ENCODE measurements at places on chromosomes 1 and 21.

GRCh38 chr1:87279966-87280535 is 48.6 kb upstream of the LMO4 start:
- DNase-seq, result peak; percentile 40

GRCh38 chr1:19443326-19443725 is 42.0 kb downstream of the CAPZB start:
- no peak for DNase-seq

DNA sequence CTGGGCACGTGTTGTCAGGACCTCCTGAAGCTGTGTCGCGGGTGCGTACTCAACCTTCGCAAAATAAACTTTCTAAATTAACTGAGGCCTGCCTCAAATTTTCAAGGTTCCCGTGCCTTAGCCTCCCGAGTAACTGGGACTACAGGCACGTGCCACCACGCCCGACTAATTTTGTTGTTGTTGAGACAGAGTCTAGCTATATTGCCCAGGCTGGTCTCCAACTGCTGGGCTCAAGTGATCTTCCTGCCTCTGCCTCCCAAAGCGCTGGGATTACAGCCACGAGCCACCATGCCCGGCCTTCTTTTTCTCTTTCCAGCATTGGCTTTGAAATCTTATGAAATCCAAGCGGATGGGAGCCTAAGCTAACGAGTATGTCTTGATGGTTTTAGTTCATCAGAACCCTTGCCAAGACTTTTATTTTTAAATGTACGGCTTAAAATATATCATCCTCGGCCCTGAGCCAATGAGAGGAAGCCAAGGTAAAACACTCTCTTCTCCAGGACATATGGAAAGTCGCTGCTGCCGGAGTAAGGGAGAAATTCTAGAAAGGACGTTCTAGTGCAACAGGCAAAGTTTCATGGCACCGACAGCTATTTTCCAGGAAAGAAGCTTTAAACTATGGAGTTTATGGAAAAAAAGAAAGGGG is 12.7 kb upstream of the ERVH48-1 start:
- no peak for DNase-seq

- no peak for DNase-seq
Observed at GRCh38 chr1:87231703-87232367, 96.8 kb upstream of the LMO4 start.

GRCh38 chr1:228059634-228060457 is 22.7 kb upstream of the ARF1 start:
- DNase-seq, result peak; percentile 65

DNA sequence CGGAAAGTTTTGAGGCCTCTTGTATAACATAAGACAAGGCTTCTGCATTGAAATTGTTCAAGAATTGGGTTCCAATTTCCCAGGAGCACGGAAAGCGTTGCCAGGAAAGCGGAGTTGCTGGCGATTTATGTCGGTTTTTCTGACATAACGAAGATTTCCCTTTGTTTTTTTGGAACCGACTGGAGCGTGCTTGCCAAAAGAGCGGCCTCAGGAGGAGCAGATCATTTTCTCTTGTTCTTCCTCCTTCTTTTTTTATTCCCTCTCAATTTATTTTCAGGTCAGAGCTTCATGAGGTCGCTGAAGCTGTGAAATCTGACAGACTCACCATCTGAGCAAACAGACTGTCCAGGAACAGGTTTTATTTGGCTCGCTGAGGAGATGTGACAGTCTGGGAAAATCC is 275.5 kb downstream of the CAMTA1 start:
- DNase-seq, result no peak

DNA sequence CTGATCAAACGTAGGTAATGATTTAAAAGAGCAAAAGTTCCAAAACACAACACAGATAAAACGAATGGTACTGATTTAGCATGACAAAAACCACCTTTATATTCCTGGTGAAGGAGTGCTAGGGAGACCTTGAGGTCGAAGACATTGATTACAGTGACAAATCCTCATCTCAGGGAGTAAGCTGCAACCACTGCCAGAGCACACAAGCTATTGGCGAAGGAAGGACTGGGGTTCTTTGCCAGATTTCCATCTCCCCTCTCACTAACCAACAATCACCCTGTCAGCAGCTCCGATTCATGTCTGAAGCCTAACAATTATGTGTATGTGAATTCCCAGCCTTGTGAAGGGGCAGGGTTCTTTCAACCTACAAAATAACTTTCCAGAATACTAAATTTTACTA is 40.2 kb upstream of the DMRTB1 start:
- no peak for DNase-seq

GRCh38 chr1:235407419-235407818 is 40.2 kb downstream of the TBCE start:
- DNase-seq, result no peak

- DNase-seq, result no peak
Observed at GRCh38 chr1:64922336-64922735, 44.0 kb downstream of the JAK1 start.

GRCh38 chr1:13700521-13701270 is 708 bp downstream of the PRDM2 start:
- DNase-seq, result no peak

GRCh38 chr1:36693161-36693525 is 210.4 kb upstream of the CSF3R start:
- no peak for DNase-seq

DNA sequence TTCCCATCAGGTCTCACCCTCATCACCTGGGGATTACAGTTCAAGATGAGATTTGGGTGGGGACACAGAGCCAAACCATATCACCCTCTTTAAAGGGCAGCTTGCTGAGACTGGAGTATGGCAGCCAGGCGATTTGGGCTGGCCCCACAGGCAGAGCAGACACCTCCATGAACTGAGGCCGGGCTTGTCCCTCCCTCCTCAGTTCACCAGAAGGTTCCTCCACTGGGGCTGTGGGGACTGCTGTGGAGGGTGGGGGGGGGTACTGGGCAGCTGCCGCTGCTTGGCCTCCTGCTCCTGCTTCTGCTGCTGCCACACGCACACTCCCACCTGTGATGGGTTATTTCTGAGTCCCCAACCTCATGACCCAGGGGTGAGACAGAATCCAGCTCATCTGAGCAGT is 53.9 kb upstream of the PDE9A start:
- DNase-seq, result no peak

DNA sequence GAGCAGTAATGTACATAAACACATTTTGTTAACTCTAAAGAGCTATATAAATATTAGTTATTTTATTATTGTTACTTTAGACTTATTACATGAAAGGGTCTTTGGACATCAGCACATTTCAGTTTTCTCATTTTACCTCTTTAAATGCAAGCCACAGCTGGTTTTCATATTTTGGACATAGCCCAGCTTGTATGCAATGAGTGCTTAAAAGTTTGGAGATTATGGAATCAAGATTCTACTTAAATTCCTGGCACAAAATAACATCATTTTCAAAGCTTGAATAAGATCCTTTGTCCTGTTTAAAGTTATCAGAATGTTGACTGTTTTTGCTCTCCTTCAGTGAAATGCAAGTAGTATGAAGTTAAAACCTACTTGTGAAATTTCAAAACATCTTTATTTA is 15.5 kb upstream of the LEPR start:
- DNase-seq, result no peak

DNA sequence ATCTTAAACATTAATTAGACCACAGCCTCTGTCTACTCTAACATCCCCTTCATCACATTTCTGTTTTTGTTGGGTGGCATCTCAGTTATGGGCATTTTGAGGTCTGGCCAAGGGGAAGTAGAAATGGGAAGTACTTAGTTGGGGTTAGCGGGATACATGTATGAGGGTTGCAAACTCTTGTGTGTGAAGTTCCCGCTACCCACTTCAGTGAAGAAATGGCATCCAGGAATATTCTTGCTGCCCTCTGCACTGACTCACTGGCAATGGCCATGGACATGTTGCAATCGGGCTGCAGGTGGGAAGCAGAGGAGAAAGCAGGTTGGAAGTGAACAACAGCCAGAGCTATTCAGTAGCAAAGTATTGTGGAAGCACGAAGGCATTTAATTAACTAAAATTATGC is 7.4 kb downstream of the CD48 start:
- no peak for DNase-seq

DNA sequence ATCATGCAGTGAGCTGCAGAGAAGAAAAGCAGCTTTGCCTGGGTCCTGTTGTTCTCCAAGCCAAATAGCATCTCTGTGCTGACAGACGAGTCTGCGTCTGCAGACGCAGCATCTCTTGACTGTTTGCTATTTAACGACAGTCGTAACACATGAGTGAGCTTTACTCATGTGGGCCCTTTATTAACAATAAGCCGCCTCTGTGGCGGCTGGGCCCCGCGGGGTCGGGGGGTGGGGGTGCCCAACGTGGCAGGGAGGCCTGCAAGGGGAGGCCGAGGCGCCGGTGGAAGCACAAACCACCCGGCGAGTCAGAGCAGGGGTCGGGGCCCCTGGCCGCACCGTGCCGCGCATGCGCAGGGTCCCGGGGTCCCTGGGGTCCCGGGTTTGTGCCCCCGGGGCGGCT is 435.1 kb downstream of the KIF26B start:
- no peak for DNase-seq

GRCh38 chr1:212247179-212247721 is 38.0 kb upstream of the PPP2R5A start:
- DNase-seq, result no peak

DNA sequence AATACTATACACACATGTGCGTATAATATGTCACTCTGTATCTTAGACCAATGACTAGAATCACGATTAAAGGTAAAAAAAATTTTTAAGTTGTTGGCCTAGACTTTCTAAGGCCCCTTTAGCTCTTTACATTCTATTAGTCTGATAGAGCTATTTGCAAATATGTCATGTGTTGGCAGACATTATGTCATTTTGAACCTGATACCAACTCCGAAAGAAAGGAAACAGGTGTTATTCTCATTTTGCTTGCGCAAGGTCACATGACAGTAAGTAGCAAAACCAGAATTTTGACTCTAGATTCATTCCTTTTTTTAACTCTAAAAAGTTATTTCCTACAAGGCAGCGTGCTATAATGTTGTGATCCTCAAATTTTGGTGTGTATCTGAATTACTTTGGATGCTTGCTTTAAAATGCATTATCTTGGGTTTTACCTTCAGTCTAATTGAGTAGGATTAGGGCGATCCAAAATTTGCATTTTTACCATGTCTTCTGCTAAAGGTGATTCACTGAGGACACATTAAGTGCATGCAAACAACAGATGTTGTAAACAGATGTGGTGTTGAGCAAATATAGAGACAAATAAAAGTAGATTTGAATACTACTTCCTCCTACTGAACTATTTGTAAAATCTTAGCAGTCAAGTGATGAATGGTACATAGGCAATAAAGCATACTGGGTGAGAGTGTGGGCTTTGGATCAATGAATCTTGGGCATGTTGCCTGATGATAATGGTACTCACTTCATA is 63.5 kb upstream of the KIAA1614 start:
- no peak for DNase-seq

DNA sequence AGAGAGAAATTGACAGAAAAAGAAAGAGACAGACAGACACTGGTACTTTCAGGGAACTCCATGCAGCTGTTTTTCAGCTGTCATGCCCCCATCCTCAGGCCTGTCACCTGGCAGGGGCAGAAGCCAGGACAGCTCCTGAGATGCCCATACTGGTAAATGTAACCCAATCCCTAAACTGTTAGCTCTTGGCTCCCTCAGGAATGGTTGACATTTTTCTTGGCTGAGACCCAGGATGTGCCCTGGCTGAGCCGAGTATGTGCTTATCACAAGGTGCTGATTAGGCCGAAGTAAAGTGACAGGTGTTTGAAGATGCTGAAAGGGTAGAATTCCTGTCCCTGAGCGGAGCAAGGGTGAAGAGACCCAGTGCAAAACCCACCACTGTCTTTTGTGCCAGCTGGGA is 50.7 kb downstream of the PGM1 start:
- peak; percentile 15 for DNase-seq

DNA sequence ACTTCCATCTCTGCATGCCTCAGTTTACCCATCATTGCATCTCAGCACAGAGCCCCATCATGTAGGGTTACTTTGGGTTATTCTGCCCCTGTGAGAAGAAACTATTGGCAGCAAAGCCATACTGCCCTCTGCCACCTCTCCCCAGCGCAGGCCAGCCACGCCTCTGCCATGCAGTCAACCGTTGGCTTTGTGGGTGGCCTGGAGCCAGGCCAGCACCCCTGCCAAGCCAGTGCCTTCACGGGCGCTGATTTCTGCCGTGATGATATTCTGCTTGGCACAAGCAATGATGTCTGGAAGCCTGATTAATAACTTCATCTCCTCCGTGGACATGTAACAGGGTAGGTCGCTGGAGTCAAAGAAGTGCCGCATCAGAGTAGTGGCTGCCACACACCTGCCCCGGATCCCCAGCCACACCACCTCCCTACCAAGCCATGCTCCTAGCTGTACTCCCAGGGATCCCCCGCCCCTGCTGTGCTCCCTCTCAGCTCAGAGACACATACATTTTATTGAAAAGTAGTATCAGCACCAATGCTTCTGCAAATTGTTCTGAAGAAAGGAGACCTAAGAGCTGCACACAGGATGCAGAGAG is 15.0 kb upstream of the CEP85 start:
- DNase-seq, result no peak

DNA sequence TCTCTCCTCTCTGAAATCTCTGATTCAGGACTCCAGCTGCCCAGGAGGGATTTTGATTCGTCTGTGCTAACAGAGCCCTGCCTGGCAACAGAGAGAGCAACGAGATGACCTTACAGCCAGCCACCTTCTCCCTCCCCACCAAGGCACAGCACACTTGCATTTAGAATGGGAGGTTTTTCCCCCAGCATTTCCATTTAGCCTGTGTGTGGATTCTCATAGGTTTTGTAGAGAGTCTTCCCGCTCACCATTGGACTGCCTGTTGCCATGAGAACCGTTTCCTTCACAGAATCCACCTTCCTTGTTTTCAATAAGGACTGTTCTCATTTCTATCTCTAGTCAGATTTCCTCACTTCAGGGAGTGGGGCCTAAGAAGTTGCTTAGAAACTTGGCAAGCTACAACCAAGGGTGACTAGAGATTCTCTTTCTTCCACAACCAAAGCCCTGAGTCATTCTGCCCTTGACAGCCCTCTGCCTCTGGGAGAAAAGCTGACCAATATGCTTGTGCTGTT is 5.8 kb upstream of the IKBKE start:
- DNase-seq, result no peak

Data from SK-MEL-5 (cell line).